Nucleus accumbens (tissue), 56 donors: ENCODE measurements at places on chromosomes 7 and 10.

- no peak for DNase-seq
Observed at GRCh38 chr7:101308245-101309085, 13.1 kb downstream of the IFT22 start.

DNA sequence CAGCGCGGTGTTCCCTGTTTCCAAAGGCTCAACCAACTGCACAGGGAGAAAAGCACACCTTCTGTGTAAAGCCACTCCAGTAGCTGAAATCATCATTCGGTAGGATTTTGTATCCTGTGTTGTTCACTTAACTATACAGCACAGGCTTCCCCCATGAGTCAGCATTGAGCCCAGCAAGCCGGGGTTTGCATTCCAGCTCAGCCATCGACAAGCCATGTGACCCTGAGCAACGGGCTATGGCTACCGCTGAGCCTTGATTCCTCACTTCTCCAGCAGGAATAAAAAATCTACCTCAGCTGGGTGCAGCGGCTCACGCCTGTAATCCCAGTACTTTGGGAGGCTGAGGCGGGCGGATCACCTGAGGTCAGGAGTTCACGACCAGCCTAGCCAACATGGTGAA is 44.1 kb upstream of the ATP6V0A4 start:
- DNase-seq, result no peak

- no peak for DNase-seq
Observed at GRCh38 chr7:74138945-74139843, 35.0 kb upstream of the EIF4H start.

DNA sequence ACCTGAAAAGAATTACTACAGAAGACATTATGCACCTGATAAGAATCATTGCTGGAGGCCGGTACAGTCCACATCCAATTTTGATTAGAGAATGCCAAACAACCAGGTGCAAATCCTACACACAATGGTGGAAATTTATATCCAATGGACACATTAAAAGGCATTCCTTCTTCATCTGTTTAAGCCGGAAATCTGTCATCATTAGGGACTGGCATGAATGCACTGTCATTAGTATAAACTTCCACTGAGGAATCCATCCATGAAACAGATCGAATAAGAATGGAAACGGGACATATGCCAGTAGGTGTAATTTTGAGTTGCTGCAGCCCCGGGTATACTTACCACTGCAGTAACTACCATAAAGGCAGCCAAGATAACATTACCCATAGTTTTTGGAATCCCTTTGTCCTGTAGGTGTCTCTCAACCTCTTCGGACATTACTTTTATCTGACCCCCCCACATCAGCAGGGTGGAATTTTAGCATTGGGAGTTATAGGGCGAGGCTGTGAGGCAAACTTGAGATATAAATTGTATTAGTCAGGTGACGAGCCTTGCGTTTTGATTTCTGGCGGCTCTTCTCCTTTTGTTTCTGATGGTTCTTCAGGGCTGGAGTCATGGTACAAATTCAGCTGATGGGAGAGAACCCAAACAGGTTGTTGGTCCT is 36.5 kb upstream of the AKR1C2 start:
- no peak for DNase-seq
